Stimulated activated CD4-positive, alpha-beta T cell treated with anti-CD3 and anti-CD28 coated beads, Interleukin-1b, Interleukin-23, amount 100 ng/mL, for 4 hours (primary cell): ENCODE measurements at places on chromosomes 13 and 19.

GRCh38 chr13:66225072-66225471 is 1005.1 kb downstream of the PCDH9 start:
- no peak for DNase-seq

DNA sequence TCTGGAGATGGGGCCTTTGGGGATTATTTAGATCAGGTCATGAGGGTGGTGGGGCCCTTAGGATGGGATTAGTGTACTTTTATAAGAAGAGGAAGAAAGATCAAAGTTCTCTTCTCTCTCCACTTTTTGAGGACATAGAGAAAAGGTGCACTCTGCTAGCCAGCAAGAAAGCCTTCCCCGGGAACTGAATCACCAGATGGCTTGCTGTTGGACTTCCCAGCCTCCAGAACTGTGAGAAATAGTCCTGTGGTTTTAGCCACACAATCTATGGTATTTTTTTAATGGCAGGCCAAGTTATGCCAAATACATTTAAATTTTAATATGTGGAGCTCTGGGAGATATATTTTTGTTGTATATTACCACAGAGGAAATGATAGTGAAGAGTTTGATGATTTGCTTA is 385.8 kb downstream of the KLF12 start:
- no peak for DNase-seq

DNA sequence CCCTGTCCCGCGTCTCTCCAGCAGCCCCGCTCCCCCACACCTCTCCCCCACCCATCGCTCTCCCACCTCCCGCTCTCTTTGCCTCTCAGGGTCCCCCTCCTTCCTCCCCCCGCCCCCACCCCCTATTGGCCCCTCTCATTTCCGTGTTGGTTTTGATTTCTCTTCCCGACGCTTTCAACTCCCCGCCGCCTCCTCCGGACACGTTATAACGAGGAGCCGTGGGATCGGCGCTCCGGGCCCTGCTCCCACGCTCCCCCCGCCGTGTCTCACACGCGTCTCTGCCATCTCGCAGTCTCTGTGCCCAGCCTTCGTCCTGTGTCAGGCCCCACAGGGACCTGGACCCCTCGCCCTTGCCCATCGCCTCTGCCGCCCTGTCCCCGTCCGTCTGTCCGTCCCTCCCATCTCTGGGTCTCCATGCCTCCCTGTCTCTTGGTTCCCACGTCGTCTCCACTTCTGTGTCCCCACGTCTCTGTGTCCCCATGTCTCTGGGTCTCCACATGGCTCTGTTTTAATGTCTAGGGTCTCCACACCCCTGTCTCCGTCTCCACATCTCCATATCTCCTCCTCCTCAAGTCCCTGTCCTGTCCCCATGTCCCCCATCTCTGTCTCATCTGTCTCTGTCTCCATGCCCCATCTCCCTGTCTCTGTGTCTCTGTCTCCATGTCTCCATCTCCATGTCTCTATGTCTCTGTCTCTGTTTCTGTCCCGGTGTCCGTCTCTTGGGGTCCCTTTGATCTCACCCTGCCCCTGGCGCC is 13.1 kb downstream of the ERFL start:
- DNase-seq: no peak

- DNase-seq: no peak
These were observed 8.7 kb upstream of the RPL21 start for GRCh38 chr13:27242702-27243101.

DNA sequence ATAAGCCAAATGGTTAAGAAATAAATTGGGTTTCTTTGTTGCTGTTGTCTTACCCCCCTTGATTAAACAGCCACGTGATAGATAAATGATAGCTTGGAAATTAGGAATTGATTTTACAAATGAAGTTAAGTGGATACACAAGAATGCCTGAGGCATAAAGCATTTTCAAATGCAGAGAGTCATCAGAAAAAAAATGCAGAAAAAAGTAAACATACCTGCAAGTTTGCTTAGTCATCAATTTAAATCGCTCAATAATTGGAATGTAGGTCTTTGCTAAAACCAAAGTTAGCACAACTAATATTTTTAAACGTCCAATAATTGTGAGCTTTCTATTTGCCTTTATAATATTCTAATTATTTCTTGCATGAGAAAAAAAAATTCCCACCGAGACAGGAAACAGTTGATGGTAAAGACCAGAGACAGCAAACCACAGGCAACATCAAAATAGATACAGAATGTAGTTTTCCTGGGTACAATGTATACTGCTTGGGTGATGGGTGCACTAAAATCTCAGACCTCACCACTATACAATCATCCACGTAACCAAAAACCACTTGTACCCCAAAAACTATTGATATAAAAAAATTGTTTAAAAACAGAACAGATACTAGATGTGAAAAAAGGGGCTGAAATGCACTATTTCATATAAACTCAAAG is 924.0 kb downstream of the PCDH9 start:
- DNase-seq: no peak

GRCh38 chr13:34672631-34673030 is 269.4 kb upstream of the NBEA start:
- no peak for DNase-seq

- no peak for DNase-seq
These were observed 321.5 kb upstream of the MAB21L1 start for GRCh38 chr13:35797991-35798390.

DNA sequence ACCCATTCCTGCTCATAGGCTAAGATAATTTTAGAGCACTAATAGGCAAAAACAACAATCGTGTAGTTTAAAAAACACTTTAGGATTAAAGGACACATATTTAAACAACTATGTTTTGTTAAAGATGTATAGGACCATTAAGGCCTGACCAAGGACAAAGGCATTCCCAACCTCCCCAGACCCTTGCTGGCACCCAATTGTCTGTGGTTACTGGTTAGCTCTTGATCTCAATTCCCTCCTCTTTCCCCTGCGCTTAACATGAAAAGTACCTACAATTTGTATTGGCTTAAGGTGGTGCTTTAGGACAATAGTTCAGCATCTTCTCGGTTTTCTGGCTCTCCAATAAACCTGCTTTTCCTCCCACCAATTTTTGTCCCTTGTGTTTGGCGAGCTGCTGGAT is 51.0 kb downstream of the TEX26 start:
- no peak for DNase-seq

DNA sequence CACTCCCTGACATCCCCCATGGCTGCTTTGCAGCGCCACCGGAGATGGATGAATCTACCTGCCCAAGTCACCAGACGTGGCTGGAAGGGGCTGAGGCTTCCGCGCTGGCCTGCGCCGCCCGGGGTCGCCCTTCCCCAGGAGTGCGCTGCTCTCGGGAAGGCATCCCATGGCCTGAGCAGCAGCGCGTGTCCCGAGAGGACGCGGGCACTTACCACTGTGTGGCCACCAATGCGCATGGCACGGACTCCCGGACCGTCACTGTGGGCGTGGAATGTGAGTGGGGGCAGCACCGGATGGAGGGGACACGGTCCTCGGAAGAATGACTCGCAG is 4.6 kb downstream of the ICAM5 start:
- no peak for DNase-seq

DNA sequence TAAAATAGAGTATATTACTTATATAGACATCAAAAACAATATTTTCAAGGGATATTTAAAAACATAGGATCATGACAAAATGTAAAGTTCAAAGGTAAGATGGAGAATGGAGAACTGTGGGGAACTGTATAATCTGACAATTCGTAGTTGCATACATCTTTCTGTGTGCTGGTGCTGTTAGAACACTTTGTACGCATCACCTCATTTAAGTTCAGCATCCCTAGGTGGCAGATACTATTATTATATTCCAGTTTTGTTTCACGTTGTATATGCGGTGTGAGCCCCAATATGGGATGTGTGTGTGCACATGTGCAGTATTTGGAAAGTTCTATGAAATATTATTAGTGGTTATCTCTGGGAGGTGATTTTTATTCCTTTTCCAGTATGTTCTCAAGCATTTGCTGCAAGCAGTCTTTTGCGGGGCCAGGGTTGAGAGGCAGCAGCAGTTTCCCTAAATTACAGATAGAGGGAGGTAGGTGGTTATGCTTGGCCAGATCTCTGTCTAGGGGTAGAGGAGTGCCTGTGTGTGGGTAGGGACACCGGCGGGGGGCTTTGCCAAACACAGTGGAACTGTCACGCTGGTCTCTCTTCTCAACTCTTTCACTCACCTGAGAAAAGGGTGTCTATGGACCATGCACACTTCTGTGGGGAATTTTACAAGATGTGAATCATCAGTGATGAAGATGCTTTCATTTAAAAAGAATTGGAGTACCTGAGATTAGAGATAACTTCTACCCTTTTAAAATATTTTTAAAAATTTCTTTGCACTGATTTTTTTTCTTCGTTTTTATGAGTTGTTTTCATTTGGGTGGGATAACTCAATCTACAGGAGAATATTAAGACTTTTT is 55.6 kb upstream of the ALOX5AP start:
- DNase-seq: no peak

- no peak for DNase-seq
These were observed 9.4 kb upstream of the PROZ start for GRCh38 chr13:113148940-113149503.

DNA sequence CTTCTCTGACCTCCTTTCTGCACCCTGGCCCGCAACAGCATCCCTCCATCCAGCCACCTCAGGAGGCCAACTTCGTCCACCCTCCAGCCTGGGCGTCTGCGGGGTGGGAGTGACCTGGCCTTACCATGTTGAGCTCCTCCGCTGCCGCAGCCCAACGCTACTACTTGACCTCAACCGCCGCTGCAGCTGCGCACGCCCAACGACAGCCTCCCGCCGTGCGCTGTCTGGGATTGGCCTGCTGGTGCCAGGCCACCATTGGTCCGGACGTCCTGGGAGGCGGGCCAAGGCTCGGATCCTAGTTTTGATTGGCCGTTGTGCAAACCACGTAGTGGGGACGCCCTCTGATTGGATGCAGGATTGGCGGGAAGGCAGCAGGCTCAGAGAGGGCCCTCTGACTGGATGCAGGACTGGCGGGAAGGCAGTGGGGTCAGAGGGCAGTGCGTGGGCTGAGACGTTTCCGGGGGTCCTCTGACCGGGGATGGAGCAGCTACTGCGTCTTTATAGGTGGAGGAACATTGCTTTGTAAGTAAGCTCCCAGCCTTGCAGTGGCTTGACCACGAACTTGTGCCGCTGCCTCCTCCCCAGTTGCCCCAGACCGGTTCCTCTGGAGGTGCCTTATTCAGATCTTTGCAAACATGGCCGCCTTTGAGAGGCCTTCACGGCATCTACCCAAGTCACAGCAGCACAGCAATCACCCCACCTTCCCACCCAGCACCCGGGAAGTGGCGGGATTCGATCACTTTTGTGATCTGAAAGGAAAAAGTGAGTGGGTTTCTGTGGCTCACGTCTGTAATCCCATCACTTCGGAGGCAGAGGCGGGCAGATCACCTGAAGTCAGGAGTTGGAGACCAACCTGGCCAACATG is at the start of gene TUBA3C:
Gene TUBA3C, minus strand, starts transcription at position 204 of the 865 bp plus-strand sequence. Its CDS starts 77 bp downstream, at position 127.
- no peak for DNase-seq

GRCh38 chr13:53408847-53409568 is 380.4 kb downstream of the OLFM4 start:
- no peak for DNase-seq

GRCh38 chr13:50798923-50799322 is 44.6 kb downstream of the DLEU7 start:
- no peak for DNase-seq

- DNase-seq: no peak
These were observed 352.0 kb upstream of the DACH1 start for GRCh38 chr13:72218966-72219365.

GRCh38 chr13:20373861-20374260 is 141.7 kb upstream of the GJB6 start:
- no peak for DNase-seq

DNA sequence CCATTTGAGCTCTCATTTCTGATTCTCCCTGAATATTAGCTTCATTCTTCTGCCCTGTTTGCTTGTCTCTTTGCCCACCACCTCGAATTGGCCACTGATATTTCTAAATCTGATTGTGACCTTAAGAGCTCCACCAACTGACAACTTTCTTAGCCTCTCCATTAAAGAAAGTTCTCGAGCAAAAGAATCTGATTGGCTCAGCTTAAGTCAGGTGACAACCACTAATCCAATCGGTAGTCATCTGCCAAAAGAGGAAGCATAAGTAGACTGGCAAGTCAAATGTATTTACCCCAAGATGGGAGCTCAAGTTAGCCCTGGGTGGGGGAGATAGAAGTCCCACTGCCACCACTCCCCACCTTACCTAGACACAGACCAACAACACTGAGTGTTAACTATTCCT is 41.5 kb downstream of the NOTCH3 start:
- DNase-seq: no peak

DNA sequence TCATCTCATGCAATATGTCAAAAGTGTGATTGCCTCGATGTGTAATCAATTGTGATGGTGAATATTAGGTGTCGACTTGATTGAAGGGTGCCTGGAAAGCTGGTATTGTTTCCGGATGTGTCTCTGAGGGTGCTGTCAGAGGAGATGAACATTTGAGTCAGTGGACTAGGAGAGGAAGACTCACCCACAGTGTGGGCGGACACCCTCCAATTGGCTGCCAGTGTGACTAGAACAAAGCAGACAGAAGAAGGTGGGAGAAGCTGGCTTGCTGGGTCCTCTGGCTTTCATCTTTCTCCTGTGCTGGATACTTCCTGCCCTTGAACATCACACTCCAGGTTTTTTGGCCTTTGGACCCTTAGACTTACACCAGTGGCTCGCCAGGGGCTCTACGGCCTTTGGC is 15.5 kb upstream of the CABP5 start:
- DNase-seq: no peak

DNA sequence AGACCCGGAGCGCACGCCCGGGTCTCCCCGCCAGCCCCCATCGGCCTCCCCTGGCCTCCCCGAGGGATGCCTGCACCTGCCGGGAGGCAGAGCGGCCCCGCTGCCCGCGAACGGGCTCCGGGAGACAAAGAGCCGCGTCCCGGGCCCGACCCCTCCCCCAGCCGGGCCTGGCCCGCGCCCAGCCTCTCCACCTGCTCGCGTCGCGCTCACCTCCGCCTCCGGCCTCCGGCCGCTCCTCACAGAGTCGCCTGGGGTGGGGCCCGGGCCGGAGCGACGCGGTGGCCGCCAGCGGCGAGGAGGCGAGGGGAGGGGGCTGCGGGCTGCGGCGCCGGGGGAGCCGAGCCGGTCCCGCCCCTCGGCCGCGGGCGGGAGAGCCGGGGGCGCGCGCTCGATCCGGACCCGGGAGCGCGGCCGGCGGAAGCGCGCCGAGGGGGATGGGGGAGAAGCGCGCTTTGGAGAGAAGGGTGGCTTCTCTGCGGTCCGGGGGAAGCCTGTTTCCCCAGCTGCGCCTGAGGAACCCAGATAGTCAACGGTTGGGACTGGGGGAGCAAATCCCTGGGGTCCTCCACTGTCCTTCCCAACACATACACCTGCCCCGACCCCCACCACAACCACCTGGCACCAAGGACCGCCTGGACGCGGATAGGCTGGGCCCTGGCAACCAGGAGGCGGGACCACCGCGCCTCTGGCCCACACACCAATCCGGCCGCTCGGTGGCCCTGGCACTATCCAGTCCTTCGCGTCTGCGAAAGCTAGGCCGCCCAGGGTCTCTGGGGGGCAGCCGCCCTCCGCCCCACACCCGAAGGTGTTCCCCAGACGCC is at the start of gene PRR36:
Gene PRR36, minus strand, starts transcription at position 315 of the 821 bp plus-strand sequence. CDS start 701 bp downstream, outside the sequence.
- no peak for DNase-seq

DNA sequence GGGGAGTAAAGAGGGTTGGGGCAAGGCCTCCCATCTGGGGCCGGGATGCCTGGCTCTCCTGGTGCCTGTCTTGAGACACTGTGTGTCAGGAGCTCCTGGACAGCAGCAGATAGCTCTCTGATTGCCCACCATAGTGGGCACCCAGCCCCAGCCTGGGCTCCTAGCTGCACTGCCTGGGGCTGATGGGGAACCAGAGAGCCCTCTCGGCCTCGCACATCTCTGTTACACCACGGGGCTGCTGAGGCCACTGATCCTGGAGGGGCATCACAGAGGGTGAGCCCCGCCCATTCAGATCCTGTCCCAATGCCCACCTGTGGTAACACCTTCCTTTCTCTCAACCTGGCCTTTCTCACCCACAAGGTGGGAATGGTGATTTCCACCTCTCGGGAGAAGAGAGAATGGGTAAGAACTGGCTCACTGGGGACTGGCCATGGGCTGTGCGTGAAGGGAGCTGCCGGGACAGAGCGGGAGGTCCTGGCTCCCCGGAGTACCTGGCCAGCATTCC is 135.9 kb downstream of the URI1 start:
- DNase-seq: no peak
